NCI-H1694 treated with DMSO at 0.1 percent for 48 hours (cell line): ENCODE measurements at places on chromosomes 11 and 22.
A peak's percentile ranks its signal among the peaks of the same experiment; 100 is the strongest.

DNA sequence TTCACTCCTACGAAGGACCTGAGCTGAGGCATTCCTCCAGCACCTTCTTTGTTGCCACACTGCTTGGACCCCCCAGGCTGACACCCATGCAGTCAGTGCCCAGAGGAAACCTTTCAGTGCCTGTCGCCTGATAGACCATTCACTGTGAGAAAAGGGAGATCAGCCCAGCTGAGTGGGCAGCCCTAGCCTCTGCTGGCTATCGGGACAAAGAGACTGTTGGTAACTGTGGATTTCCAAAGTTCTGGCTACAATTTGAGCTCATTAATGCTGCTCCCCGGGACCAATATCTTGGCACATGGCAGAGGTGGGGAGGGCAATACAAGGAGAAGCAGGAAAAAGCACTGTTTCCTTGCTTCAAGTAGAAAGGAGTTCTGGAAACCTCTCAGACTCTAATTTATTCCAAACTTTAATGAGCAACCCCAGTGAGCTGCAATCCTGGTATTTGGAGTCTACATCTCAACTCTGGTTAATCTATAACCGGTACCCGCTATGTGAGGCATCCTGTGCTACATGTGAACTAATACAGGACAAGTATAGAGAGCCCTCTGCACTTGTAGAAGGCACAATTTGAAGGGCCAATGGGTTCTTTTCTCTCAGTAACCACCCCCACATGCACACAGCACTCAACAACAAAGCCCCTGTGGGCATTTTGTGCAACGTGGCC lies 200.7 kb upstream of the NCAM1 start:
- DNase-seq = no peak

DNA sequence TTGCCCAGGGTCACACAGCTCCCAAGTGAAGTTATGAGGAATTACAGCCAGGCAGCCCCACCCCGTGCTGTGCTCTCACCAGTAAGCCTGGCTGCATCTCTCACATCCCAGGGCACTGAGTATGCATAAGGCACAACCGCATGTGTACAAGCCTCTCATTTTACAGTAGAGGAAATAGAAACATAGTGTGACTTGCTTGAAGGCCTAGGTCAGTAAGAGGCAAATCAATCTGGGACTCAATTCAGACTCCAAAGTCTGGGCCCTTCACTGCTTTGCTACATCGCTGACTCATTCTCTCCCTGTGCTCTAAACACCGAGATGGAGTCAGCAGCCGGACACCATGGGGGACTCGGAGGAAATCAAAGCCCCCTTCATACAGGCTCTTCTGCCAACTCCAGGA lies 7.9 kb downstream of the ABTB2 start:
- DNase-seq = no peak

DNA sequence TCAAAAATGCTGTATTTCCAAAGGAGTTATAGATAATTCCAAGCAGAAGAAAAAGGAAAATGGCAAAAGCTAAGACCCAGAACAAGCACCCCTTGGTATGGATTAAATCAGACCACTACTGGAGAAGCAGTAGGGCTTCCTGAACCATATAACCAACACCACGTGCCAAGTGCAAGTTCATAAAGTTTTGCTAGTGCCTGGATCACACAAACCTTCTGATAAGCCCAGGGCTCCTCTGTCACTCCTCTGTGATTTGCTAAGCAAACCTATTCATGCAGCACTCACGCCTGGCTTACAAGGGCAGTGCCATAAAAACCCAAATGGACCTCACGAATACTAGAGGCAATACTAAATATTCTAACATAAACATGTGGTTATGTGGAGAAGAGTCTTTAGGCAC lies 13.3 kb downstream of the LARGE1 start:
- no peak for DNase-seq

DNA sequence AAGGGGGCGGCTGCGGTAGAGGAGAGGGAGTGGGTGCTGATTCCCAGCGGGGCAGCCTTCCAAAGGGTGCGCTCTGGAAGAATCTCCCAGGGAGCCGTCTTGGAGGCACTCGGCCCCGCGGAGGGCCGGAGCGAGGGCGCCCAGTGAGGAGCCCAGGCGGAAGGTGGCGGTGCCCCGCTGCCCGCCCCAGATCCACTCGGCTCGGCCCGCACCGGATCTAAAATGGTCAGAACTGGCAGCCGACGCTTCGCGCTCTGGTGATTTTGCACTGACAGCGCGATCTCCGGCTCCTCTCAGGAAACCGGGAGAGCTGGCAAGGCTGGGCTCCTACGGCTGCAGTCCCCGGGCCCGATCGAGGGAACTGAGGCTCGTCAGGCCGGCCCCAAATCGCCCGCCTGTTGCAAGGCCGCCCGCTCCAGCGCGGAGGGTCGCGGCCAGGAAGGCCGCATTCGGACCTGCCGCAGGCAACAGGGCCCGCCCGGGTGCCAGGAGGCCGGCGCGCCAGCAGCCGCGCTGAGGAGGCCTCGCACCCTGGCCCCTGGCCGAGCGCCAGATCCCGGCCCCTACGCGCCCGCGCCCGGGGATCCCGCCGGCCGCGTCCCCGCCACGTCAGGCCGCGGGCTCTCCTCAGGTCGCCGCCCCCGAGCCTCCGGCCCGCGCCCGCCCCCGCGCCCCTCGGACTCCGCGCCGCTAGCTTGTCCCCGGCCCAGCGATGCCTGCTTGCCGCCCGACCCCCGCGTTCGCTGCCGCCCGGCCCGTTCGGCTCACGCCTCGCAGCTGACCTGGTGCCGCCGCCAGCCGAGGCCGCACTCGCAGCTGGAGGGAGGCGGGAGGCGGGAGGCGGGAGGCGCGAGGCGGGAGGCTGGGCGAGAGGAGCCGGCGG lies at the start of gene KLHL22:
Gene KLHL22 (minus strand): TSS at position 818 of the 883 bp plus-strand sequence. CDS start 6,584 bp downstream, outside the sequence.
- DNase-seq = no peak

DNA sequence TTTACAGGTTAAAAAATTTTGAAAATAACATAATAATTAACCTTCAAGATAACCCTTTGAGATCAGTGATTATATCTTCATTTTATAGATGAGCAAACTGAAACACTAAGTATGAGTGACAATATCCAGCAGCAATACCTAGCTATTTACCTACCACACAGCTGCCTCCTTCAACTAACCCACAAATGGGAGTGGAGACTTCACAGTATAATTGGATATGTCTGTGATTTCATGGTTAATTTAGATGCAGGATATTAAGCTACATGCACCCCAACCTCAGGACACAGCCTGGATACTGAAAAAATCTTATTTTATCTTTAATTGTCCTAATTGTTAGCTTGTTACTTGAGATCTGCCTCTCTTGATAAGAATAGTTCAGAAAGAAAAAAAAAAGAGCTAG lies 297.2 kb upstream of the ANO5 start:
- DNase-seq = no peak

DNA sequence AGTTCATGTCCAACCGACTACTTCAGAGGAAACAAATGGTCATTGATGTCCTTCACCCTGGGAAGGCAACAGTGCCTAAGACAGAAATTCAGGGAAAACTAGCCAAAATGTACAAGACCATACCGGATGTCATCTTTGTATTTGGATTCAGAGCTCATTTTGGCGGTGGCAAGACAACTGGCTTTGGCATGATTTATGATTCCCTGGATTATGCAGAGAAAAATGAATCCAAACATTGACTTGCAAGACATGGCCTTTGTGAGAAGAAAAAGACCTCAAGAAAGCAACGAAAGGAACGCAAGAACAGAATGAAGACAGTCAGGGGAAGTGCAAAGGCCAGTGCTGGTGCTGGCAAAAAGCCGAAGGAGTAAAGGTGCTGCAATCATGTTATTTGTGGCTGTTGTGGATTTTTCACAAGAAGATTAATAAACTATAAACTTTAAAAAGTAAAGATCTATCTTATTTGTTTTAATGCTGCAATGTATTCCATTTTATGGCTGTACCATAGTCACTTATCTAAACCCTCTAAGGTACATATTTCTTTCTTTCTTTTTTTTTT lies 20.1 kb upstream of the HIPK3 start:
- DNase-seq = no peak

- no peak for DNase-seq
Observed at GRCh38 chr22:29877620-29878019, 5.4 kb upstream of the MTMR3 start.

GRCh38 chr11:37511425-37511933 lies 913.4 kb upstream of the RAG2 start:
- DNase-seq = no peak

DNA sequence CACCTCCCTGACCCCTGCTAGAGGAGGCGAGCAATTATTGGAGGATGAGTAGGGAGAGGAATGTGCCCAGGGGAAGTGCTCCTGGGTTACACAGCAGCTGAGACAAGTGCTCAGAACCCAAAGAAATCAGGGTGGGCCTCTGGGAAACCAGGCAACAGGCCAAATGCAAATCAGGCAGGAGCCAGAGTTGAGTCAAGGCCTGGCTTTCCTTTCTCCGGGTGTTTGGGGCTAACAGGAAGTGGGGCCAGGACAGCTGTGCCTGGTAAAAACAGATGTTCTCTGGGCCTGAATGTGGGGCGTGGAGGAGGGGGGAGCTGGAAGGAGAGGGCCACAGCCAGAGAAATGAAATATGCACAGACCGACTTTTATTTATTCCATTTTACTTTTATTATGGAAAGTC lies 22.0 kb downstream of the MFNG start:
- DNase-seq = peak; percentile 63
